Suppressor macrophage treated with lipopolysaccharide for 4 hours (primary cell): ENCODE measurements at places on chromosomes 5 and 9.

DNA sequence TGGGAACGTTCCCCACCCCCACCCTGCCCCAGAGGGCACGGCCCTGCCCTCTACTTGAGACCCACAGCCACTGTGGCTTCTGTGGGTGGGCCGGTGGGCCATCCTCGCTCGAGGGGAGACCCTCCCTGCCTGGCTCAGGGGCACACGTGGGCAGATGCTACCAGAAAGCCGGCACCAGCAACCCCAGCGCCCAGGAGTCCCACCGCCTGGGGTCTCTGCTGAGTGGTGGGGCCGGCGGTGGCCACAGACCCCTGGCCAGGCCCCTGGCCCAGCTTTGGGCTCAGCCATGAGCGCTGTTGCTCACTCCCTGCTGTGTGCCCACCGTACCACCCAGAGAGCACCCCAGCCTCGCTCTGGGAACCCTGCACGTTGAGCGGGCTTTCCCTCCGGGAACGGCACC, 16.5 kb upstream of the NRARP start:
- no peak for DNase-seq

GRCh38 chr5:123472150-123472924, 39.6 kb upstream of the CSNK1G3 start:
- DNase-seq, result no peak

DNA sequence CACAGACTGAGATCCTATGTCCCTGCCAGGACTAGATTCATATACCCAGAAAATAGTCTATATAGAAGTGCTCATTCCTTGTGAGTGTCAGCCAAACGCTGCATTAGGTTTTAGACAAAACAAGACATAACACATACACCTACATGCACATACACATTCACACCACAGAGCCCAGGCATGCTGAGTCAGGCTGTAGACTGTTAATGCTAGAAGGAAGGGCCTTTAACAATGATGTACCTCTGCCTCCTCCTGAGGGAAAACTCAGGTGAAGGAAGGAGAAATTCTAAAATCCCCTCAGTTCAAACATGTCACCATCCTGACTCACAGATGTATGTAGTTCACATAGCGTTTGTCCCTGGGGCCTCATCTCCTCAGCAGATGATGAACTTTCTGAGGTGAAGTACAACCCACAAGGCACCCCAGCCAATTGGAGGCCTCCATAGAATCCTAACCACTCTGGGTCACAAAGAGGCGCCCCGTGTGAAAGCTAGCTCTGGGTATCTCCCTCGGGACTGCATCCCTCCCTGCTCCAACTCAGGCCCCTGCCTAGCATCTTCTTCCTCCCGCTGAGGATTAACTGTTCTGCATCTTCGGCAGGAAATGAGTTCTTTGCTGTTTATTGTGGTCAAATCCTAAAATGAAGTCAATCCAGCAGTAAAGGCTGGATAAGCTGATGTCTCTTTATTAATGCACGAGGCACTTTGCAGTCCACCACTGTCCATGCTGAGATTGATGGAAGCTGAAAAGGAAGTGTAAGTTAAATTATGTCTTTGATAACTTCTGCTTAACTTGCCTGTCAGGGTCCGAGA, 40.8 kb upstream of the FSTL4 start:
- no peak for DNase-seq

GRCh38 chr9:132142924-132143323, 18.9 kb upstream of the NTNG2 start:
- DNase-seq, result no peak

DNA sequence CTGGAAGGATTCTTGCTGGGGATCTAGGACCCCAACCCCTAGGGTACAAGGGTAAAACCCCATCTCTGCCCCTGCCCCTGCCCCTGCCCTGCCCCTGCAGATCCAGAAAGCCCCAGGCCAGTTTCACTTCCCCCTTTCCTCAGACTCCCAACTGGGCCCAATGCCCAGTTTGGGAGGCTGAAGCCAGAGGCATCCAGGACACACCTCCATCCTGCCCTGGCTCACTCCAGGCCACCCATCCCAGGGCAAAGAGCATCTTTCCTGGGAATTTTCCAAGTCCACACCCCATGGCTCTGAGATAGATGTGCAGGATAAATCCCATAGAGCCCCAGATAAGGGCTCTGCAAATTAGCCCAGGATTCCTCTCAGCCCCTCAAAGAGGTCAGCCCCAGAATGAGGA, 17.4 kb downstream of the CNTFR start:
- DNase-seq, result peak; percentile 55

GRCh38 chr5:1807451-1808185, 6.4 kb downstream of the NDUFS6 start:
- DNase-seq, result no peak

GRCh38 chr5:53123702-53124101, 14.1 kb upstream of the MOCS2 start:
- no peak for DNase-seq

DNA sequence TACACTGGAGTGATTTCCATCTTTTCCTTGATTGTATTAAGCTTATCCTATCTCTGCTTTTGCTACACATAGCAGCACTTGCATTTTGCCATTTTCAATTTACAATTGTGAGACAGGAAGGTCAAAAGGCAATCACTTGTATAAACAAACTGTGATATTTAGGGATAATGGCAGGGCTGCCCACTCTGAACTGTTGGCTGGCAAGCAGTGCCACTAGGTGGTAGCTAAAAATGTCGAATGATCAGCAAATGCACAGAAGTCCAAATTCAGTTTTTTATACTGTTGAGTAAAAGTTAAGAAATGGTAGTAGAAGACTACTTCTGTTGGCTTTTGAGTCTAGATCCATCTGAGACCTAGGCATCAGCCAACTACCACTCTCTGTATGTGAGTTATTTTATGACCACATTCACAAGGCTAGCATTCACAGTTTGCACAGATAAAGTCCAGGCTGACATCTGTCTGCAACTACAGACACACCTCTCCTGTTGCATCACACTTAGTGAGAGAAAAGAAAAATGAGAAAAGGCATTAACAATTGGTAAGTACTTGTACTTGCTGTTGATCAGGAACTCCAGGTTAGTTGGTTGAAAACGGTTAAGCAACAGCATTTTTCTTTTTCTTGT, 108.8 kb upstream of the ASTN2 start:
- DNase-seq, result no peak

DNA sequence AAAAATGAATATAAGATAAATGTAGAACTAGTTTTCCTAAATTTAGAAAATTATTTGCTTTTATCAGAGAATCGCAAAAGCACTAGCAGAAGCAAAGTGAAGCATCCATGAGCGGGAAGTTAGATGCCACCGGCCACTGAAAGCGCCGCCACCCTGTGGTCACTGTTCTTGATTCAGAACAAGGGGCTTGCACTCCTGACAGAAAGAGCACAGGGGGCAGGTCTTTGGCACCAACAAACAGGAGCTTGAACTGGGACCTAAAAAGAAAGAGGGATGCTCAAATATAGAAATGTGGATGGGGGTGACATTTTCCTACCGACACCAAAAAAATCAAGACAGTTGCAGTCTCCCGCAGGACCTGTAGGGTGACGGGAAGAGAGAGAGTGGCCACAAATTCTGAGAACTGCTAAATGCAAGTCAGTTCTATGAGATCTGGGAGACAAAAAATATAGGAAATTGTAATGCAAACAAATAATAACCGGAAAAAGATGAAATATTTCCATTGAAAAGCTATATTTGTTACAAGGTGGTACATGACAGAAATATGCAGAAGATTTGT, 144.3 kb downstream of the CDH12 start:
- no peak for DNase-seq

DNA sequence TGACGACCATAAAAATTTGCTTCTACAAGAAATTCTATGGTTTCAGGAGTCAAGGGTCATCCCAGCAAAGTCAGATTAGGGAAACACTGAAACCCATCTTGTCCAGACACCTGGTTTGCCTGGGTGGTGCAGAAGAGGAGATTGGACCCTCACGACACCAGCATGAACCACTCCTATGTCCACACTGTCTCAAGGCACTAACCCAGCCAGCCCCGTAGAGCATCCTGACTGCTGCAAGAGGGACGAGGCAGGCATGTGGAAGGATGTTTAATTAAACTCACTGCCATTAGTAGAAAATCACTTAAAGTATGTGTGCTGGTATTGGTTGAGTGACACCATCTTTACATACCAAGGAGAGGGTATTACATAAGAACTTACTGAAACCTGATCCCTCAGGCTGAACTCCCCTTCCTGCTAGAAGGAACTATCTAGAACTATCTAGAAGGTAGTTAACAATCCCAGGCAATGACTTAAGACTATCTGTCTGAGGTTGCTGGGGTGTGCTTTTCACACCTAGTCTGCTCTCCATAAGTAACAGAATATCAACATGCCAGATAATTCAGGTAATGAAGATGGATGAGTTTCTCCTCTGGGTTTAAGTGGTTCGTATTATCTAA, 93.6 kb downstream of the SEMA6A start:
- DNase-seq, result no peak

GRCh38 chr5:156327296-156327695, 332 bp downstream of the SGCD start:
- DNase-seq, result no peak

- no peak for DNase-seq
Measured at GRCh38 chr9:124849801-124850200, 3.5 kb upstream of the WDR38 start.

GRCh38 chr5:130479045-130479804, 575.0 kb downstream of the CHSY3 start:
- no peak for DNase-seq

GRCh38 chr9:127467621-127468020, 16.3 kb downstream of the LRSAM1 start:
- no peak for DNase-seq
